Bronchial epithelial cell (primary cell): ENCODE measurements at places on chromosomes 5 and 9.

DNA sequence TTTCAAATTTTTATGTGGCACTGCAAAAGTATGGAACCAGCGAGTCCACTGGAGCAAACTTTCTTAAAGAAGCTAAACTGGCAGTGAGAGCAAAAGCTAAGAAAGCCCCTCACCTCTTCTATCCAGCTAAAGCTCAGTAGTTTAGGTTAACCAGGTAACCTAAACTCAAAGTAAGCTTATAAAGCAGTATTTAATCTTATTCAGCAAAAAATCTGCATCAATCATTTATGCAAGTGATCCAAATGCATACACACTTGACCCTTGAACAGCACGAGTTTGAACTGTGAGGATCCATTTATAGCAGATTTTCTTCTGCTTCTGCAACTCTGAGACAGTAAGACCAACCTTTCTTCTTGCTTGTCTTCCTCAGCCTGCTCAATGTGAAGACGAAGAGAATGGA is 363.8 kb upstream of the CDH18 start:
- DNase-seq: no peak

DNA sequence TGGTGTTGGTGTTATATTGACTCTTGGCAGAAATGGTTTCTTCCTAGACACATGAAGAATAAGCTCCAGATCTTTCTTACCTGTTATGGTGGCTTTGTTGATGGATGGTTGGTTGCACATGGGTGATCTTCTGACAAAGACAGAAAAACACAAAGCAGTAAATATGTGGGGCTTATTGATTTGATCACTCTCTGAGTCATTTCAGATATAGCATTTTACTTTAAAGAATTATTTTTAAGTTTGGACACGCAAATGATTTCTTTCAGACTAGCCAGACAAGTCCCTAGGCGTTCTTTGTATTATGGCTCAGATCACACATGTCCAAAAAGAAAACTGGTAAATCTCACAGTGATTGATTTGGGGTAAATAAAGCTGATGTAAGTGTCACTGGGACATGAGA is 597.6 kb downstream of the RAB3C start:
- no peak for DNase-seq

DNA sequence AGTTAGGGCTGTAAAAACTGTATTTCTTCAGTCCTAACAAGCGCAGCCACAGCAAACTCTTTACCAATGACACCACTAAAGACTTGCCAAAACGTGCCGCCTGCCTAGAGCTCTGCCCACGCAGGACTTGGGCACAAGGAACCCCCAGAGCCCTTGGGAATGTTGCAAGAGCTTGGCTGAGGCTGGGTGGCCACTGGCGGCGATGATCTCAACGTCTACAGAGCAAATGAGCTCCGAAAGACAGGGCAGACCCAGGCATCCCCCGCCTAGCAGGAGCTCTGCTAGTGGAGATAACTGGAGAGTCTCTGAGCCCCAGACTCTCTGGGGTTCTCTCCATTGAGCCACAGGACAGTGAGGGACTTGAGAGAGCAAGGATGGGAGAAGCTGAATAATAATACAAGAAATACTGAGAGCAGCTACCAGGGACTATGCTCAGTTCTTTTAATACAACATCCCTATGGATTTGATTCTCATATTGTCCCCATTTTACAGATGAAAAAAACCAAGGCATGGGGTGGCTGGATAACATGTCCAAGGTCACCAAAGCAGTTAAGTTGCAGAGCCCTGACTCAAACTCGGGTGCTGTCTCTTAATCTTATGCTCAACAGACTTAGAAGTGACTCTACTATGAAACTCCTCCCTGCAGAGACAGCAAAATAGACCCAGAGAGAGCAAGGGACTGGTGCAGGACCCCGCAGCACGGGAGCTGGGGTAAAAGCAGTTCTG is 32.5 kb downstream of the SHB start:
- peak; percentile 84 for DNase-seq

- no peak for DNase-seq
These were observed 342.0 kb downstream of the MLLT3 start for GRCh38 chr9:20280330-20280729.

GRCh38 chr5:55600497-55601203 is 65.9 kb upstream of the PLPP1 start:
- DNase-seq: no peak

- DNase-seq: no peak
These were observed 40.2 kb downstream of the MEF2C start for GRCh38 chr5:88842784-88843183.

GRCh38 chr9:104746798-104747197 is 685 bp upstream of the NIPSNAP3A start:
- no peak for DNase-seq

DNA sequence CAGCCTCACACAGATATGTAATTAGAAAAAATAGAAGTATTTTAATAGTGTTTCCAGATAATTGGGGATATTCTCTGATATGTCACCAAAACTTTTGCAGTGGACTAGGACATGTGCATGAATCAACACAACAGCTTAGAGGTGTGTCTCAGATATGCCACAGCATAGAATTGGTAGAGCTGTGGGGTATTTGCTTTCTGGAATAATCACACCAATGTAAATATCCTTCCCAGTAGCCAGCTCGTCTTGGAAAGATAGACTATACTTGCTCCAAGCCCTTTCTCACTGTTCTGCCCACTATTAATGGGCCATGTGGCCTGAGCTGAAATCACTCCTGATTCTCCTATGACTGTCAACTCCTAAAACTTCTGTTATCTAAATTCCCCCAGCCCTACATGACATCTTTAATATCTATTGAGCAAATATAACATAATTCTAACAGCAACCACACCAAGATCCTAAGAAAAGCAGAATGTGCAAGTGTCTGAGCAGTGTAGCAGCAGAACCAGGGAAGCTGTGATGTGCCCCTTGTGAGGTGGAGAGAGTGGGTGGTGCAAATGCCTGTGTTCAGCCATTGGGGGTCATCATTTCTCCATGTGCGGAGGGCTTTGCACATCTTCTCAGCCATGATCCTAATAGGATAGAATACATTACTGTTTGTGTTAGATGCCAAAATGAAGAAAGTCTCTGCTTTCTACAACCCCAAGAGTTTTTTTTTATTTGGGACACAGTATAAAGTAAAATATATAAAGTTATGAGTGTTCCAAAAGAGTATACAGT is 65.0 kb downstream of the MELK start:
- DNase-seq: no peak

DNA sequence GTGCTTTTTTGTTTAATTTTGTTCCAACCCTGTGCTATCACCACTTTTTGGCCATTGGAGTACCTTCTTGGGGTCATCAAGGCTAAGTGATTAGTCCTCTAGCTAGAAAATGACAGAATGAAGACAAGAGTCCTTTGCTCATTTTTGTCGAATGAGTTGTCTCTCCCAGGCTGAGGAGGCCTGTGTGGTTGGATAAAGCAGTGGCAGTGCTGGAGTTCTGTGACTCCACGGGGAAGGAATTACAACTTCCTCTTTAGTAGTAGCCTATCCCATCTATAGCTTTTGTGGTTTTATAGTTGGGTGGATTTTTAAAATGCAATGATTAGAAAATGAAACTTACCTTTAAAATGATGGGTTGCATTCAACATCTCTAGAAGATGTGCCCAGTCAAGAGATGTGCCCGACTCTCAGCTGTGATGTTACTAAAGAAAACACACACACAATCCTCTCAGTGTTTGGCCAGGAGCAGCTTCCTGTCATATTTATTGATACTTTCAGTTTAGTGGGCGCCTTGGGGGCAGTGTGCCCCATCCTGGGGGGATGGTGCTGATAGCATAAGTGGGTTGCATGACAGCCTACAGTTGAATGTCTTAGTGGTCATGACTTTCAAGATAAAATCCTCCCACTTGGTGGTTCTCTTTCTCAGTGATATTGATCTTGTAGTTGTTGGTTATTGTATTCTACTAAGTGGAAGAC is 11.9 kb downstream of the OTULINL start:
- no peak for DNase-seq

GRCh38 chr9:14014218-14014617 is 299.7 kb downstream of the NFIB start:
- no peak for DNase-seq

DNA sequence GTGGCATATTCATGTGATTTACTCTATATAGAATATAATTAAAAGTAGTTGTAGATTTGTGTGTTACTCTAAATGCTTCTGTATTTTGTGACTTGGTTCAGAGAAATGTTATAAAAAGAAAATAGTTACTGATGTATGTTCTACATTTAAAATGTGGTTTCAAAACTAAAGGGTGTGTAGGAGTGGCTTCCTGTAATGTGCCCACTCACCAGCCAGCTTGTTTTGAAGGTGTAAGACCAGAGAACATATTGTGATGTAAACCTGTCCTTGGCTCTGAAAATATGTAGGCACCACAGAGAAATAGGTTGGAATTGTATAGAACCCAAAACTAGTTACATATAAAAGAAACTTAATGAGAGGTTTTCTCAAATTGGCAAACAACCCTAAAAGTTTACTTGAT is 51.2 kb upstream of the ARRDC3 start:
- no peak for DNase-seq

GRCh38 chr9:113540466-113540865 is 76.9 kb downstream of the RGS3 start:
- DNase-seq: no peak

- DNase-seq: peak; percentile 42
These were observed 663 bp upstream of the SMIM27 start for GRCh38 chr9:32551276-32552051.

- no peak for DNase-seq
These were observed 9.0 kb downstream of the FCN1 start for GRCh38 chr9:134908524-134909309.
